ENCODE measurements at places on chromosomes 5 and 9. TPM values are rescaled to one million over a fixed set of nuclear protein-coding genes. Genes with fewer than 3 reads are reported as not detected.

Gene PNPLA7
- polyA plus RNA-seq = 0.19 TPM

Gene ADAMTSL2
- polyA plus RNA-seq = not detected

Gene KLHL3
- 0.48 TPM for polyA plus RNA-seq

GRCh38 chr9:37464426-37465248 lies 613 bp downstream of the ZBTB5 start:
- peak; percentile 73 for DNase-seq

Gene C9
- polyA plus RNA-seq = not detected
